ENCODE measurements at places on chromosomes 5 and 9. TPM values are rescaled to one million over a fixed set of nuclear protein-coding genes. Genes with fewer than 3 reads are reported as not detected.
A peak's percentile ranks its signal among the peaks of the same experiment; 100 is the strongest.

AGXT2 gene
- total RNA-seq = not detected

EPB41L4A gene
- not detected for total RNA-seq

PTGES gene
- not detected for total RNA-seq

SPINK7 gene
- not detected for total RNA-seq

ADAMTS16 gene
- not detected for total RNA-seq

TXNDC8 gene
- total RNA-seq = not detected

ADGRD2 gene
- total RNA-seq = not detected

ADRB2 gene
- total RNA-seq = 2.3 TPM

HNRNPA0 gene
- total RNA-seq = 31.3 TPM

JAKMIP2 gene
- total RNA-seq = 8.9 TPM

DNA sequence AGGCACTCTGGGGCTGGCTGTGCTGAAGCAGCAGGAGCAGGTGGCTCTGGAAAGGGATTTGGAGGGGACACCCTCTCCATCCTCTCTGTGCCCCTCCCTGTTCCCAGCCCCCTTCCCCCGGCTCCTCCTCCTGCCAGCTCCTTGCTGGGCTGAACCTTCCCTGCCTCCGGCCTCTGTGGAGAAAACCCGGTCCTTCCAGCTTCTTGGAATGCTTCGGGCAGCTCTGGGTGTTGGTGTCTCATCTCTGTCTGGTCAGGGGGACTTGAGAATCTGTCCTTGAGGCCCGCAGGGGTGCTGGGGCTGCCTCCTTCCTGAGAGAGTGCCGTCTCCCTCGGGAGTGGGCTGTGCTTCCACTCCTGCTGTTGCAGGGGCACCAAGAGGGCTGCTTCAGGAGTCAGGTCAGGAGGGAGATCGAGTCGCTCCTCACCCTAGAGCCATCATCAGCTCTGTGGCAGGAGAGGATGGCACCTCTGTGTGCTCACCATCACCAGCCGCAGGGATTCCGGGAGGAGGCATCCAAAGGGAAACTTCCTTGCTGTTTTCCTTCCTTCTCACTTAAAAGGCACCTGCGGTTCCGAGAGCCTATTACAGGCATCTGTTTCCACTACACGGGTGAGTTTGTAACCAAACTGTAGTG is 30.6 kb downstream of the NDUFS6 start:
- no peak for DNase-seq

DNA sequence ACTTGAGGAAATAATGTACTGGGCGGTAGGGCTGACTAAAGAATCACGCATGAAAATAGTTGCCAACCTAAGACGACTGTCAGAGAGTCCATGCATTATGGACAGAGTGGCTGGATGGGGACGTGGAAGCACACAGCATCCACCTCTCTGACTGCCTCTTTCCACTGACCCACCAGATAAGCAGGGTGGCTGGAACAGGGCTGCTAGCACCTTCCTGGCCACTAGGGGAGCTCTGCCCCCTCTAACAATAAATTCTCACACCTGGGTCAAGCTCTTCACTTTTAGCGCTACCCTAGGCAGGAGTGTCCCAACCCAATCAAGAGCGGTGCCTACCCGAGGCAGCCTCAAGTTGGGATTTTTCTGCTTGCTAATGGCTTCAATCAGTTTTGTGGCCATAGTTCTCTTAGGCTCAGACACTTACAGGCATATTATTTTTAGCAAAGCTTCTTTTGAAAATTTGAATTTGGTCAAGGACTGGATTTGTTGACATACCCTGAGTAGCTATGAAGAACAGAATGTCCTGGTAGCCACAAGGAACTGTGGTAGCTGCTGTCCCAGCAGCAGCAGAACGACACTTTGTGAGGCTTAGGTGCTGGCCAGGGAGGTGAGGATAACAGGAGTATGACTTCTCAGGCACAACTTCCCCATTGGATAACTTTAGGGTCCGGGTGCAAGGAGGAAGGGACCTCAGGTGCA is 6.9 kb upstream of the TPM2 start:
- DNase-seq = peak; percentile 70

DNA sequence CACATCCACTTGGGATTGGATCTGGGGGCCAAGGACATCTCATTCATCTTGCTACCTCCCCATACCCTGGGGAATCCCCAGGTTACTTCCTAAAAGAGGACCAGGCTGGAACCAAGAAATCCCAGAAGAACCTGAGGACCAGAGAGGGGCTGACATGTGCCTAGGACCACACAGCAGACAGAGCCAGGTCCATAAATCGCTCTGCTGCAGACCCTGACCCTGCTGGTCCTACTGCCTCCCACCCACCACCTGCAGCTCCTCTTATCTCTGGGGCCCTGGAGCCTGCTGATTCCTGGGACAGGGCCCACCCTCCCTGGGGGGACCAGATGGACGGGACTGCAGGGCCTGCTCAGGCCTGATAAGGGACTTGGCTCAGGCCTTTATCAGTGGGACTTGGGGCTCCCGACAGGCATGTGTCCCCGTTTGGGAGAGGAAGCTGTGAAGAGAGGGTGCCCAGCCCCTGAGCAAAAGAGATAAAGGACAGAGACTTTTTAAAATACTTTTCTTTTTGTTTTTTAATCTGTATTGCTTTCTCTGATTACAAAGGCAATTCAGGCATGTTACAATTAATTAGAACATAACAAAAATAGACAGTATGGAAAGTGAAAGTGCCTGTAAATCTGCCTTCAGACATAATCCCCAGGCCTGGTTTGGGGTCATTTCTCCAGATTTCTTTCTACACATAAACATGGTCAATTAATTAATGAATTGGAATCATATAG is 101.3 kb upstream of the LARP1 start:
- no peak for DNase-seq

DNA sequence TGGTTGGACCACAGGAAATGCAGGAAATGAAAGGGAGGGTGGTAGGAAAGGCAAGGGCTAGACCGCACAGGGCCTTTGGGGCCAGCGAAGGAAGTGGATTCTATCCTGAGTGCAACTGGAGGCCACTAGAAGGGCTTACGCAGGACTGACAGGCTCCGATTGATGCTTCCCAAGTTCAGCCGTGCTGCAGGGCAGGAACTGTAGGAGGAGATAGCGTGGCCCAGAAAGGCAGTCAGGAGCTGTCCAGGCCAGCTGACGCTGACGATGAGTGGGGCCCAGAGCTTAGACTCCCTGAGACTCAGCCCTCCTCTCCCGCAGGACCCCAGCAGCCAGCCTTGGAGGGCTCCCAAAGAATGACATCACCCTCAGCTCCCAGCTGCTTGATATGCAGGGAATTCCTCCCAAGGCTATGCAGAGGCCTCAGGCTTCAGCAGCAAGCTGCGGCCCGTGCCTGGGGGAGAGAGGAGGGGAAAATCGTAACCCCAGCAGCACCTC is 48.8 kb downstream of the KCNIP1 start:
- DNase-seq = no peak

- DNase-seq = no peak
These were observed 110.2 kb upstream of the PCA3 start for GRCh38 chr9:76654051-76654461.

GRCh38 chr5:124252747-124253146 is 493.7 kb downstream of the ZNF608 start:
- no peak for DNase-seq

- DNase-seq = no peak
These were observed 80.0 kb upstream of the TGFBR1 start for GRCh38 chr9:99024959-99025358.

DNA sequence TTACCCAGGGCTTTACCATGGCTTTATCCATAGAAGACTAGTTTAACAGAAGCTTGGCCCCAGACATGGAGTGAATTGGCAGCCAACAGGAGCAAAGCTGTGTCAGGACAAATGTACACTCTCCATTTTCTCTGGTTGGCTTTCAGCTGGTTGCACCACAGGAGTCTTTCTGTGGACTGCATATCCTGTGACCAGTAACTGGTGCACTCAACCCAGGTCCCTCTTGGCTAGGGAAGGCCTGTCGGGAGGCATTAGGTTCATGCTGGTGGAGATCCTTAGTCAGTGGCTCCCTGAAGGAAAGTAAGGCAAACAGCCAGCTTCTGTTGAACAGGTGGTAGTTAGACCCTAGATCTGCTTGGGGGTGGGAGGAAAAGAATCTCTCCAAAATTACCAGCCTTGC is 146.9 kb upstream of the TLX3 start:
- DNase-seq = no peak

GRCh38 chr9:36946653-36947052 is 87.4 kb downstream of the PAX5 start:
- no peak for DNase-seq

- no peak for DNase-seq
These were observed 12.4 kb downstream of the NFIL3 start for GRCh38 chr9:91411096-91411771.

GRCh38 chr5:110899566-110900412 is 161.0 kb downstream of the SLC25A46 start:
- DNase-seq = no peak

DNA sequence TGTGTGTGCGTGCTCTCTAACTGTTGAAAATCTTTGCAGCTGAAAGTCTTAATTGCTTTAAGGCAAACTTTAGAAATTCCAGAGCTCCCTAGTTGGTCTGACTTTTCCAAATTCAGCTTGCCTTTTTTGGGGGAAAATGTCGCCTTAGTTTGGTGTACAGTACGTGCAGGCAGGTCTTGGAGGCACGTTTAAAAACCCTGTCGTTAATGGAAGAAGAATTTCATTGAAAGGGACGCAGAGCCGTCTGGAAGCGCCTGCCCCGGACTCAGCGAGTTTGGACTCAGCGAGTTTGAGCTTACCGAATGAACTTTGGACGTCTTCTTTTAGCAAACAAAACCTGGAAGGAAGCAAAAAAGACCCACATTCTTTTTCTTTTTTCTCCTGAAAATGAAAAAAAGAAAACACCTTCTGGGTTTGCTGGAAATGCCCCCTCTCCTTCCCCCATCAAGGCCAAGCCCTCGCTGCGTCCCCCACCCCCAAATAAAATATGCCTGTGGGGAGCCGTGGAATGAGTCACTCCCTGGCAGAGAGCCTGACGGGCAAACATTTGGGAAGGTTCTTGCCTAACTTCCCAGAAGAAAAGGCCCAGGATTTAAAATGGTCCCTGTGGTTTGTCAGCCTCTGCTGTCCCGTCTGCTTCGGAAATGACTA is 1.5 kb downstream of the NEK6 start:
- no peak for DNase-seq

- DNase-seq = no peak
These were observed 224.0 kb downstream of the WDR70 start for GRCh38 chr5:37603072-37603471.

DNA sequence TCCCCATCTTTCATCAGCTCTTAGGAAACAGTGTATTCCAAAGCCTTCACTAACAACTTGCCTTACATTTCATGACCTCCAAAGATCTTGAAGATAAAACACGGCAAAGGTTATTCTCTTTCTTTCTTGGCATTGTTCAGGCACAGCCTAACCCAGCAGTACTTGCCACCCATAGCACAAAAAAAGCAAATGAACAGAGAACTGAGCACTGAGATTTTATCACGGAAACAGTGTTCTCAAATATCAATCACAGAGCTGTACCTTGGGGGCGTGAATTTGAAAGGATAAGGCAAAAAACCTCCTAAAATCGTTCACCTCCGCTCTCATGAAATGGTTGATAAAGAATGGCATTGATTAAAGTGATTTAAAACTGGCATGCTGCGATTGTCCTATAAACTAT is 16.9 kb upstream of the KCNV2 start:
- no peak for DNase-seq

Data from activated CD8-positive, alpha-beta T cell treated with anti-CD3 and anti-CD28 coated beads, Interleukin-2, amount 10 ng/mL, durations not matched to agents 7 days and 5 days (primary cell).